Stimulated activated CD4-positive, alpha-beta T cell treated with anti-CD3 and anti-CD28 coated beads, Interleukin-4, amount 100 ng/mL, for 48 hours (primary cell): ENCODE measurements at places on chromosomes 1 and 21.

DNA sequence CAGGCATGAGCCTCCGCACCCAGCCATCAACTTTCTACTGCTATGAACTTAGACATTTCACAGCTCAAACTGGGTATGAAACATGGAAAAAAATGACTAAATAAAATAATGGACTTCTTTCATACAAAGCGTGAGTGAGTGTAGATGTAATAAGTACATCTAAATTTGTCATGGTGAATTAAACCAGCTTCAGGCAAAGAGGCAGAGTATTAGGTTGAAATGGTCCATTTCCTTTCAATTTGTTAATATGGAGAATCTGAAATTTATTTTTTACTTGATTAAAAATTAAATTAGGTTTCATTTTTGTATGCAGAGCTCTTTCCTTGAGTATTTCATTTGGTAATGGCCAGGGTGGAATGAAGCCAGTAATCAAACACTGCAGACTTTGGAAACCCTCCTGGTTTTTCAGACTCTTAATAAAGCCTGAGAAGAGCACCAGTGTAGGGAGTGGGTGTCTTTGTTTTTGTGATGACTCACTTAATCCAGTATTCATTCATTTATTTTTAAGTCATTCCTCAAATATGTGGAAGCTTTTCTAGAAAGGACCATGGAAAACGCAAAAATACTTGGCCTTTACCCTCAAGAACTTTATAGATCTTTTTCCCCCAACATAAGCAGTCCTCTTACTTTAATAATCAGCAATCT is 49.2 kb downstream of the ALG14 start:
- DNase-seq = no peak

DNA sequence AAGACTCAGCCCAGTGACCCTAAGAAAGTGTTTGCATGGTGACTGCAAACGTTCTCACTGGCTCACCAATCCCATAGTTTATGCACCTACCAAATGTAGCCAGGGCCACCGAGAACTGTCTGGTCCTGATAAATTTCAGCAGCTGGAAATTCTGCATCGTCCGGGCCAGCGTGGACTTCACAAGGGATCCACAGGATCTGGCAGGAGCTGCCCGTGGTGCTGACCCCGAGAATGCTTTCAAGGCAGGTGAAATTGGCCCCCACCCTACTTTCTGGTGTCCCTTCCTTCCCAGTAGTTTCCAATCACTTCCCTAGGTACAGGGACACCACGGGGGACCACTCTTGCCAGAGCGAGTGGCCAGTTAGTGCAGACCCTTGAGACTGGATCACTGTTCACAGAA is 26.2 kb downstream of the UBASH3A start:
- DNase-seq = no peak

- no peak for DNase-seq
Observed at GRCh38 chr1:168454211-168454815, 89.5 kb downstream of the XCL2 start.

DNA sequence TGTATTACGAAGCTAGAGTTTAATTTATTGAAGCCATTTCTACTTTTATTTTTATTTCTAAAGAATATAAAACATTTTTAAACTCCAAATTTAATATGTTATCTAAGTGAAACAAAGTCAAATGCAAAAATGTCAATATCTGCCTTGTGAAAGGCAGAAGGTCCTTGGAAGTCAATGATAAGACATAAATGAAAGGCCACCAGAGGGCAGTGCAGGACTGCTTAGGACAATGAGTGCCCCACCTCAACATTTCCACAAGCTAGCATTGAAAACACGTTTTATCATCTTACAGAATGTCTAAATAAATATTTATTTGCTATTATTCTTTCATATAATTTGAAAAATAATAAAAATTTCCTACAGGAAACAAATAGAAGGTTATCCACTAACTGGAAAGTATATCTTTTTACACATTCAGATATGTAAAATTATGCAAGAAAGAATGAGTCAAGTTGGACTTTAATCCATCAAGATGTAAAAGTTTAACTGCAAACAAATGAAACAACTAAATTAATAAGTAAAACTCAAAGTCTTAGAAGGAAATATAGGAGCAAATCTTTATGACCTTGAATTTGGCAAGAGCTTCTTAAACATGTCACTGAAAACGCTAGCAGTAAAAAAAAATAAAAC is 140.1 kb upstream of the FMN2 start:
- DNase-seq = peak; percentile 43

DNA sequence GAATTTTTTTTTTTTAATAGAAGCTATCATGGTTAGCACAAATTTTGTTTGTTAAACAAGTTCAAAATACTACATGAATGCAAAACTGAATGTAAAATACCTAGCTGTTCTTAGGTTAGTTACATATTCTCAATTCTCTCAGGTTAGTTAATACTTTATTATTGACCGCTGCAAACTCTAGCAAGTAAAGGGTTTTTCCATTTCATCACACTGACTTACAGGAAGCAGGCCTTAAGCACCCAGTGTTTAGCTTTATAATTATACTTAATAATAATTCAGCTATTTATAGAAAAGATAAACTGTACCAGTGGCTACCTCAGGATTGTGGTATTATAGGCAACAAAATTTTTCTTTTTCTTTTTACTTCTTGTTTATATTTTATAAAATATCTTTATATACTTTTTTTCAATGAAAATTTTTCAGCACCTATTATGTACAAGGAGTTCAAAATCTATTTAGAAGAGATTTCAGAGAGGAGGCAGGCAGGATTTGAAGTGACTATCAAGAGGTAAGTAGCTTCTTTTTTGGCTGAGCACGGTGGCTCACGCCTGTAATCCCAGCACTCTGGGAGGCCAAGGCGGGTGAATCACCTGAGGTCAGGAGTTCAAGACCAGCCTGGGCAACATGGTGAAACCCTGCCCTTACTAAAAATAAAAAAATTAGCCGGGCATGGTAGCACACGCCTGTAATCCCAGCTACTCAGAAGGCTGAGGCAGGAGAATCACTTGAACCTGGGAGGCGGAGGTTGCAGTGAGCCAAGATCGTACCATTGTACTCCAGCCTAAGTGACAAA is 17.9 kb downstream of the PLPP3 start:
- DNase-seq = no peak

- no peak for DNase-seq
Observed at GRCh38 chr21:35070436-35070835, 21.3 kb upstream of the RUNX1 start.

GRCh38 chr1:5430136-5430535 is 562.1 kb downstream of the NPHP4 start:
- DNase-seq = no peak
